Fibroblast of skin of abdomen (primary cell): ENCODE measurements at places on chromosomes 5 and 9.

DNA sequence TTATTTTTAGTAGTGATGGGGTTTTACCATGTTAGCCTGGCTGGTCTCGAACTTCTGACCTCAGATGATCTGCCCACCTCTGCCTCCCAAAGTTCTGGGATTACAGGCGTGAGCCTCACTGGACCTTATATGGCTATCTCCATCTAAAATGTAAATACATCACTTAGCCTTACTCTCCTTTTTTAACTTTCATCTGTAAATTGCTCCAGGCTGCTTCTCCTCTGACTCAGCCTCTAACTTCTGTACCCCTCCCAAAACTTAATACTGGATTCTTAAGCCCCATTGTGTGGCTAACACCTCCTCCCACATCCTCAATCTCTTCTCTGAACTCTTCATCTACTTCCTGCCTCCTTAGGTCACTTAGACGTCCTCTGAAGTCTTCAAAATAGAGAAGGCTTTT lies 4.0 kb downstream of the SNX30 start:
- DNase-seq: peak; percentile 78

GRCh38 chr5:135497971-135498636 lies 37.7 kb downstream of the NEUROG1 start:
- no peak for DNase-seq

- DNase-seq: no peak
These were observed 106.1 kb downstream of the STK32A start for GRCh38 chr5:147340941-147341340.

- DNase-seq: no peak
These were observed 1509.7 kb downstream of the MAT2B start for GRCh38 chr5:165015126-165015525.

- DNase-seq: peak; percentile 16
These were observed 1306.5 kb upstream of the CDH9 start for GRCh38 chr5:28344836-28345433.

DNA sequence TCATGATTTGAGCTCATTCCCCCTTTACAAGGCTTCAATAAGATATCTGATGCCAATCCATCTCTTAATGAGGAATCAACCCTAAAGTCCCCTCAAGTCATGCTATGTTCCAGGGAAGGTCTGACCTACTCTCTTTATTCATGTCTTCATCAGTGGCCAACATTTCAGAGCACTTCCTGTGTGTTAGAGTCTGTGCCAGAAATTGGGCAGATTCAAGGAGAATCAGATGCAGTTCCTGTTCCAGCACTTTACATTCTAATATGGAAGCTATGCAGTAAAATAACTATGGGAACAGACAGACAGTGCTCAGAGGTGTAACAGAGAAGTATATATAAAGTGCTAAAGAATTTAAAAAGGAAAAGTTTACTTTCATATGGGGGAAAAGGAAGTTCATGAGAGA lies 193.4 kb upstream of the NR4A3 start:
- no peak for DNase-seq

DNA sequence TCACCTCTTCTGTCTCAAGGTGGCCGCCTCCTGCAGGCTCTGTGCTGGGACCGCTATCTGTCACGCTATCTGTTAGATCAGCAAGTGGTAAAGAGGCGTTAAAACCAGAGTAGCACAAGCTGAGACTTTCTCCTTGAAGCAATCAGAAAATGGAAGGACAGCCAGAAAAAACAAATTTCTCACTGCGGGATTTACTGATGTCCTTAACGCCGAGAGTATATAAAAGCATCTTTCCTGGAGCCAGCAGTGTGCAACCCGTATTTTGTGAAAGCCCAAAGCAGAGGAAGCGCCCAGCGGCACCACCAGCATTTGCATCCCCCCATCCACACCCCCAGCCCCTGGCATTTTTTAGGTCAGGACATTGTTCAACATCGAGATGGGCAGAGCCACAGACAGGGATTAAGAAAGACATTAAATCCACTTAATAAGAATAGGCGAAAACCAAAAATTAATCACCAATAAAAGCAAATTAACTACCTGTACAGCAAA lies 48.6 kb downstream of the DUSP1 start:
- DNase-seq: no peak

GRCh38 chr5:31664566-31664965 lies 25.6 kb downstream of the PDZD2 start:
- DNase-seq: no peak

GRCh38 chr5:64285188-64286130 lies 119.8 kb downstream of the RNF180 start:
- no peak for DNase-seq

GRCh38 chr5:58961631-58962280 lies 378.9 kb downstream of the RAB3C start:
- no peak for DNase-seq

DNA sequence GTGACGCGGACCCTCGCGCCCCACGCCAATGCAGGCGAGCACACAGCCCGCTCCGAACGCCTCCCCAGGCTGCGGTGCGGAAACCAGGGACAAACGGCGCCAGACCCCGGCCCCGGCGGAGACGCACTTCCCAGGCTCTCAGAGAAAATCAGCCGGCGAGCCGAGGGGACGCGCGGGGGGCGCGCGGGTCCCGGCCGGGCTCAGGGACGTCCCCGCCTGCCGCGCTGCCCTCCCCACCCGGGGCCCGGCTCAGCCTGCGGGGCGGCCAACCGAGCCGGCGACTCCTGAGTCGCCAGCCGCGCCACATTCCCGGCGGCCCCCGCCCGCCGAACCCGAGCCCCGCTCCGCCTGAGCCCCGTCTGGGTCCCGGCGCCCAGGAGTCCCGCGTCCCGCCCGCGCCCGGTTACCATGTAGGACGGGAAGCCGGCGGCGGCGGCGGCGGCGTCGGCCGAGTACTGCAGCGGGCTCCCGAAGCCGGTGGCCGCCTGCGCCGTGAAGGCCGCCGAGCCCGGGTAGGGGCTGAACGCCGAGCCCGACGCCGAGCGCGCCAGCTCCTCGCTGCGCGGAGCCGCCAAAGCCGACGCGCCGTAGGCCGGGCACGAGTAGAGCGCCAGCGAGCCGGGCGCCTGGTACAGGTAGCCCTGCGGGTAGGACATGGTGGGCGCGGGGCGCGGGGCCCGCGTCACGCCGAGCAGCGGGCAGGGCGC lies 566 bp downstream of the IRX2 start:
- peak; percentile 23 for DNase-seq

DNA sequence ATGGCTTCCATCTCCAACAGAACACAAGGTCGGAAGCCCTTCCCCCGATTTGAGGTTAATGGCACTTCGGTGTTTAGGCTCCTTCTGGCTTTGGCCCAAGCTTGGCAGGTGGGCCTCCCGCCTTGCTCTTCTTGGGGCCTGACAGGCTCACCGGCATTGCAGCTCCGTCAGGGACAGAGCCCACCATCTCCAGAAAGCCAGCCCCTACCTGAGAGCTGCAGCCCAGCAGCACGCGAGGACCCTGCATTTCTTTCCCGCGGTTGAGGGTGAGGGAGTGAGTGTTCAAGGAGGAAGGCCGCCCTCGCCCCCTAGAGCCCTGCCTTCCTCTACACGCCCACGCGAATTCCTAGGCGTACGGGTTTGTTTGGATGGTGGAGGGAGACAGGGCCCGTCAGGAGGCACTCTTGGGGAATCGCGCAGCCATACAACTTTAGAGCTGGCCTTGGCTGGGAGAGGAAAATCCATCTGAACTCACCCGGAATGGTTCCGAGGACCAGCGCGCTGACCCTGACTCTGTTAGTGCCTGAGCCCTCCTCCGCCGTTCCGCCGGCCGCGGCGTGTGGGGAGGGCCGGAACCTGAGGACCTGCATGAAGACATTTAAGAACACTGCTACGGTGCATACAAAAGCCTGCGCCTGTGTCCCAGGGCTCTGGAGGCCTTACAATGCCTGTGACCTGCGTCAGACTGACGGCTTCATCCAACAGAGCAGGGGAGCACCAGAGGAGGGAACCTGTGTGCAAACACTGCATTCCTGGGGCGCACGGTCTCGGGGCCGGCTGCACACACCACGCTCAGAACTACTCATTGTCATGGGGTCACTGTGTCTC lies 73.8 kb downstream of the MRPL36 start:
- no peak for DNase-seq

GRCh38 chr5:176553260-176554085 lies 4.3 kb downstream of the CDHR2 start:
- DNase-seq: no peak

GRCh38 chr5:176597417-176598389 lies 12.3 kb downstream of the GPRIN1 start:
- DNase-seq: no peak

DNA sequence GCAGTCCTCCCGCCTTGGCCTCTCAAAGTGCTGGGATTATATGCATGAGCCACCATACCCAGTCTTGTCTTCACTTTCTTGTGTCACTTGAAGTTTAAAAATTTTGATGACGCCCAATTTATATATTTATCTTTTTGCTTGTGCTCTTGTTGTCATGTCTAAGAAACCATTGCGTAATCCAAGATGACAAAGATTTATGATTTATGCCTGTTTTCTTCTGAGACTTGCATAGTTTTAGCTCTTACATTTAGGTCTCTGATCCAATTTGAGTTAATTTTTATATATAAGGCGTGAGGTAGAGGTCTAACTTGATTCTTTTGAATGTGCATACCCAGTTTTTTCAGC lies 18.6 kb downstream of the ANKHD1 start:
- no peak for DNase-seq

DNA sequence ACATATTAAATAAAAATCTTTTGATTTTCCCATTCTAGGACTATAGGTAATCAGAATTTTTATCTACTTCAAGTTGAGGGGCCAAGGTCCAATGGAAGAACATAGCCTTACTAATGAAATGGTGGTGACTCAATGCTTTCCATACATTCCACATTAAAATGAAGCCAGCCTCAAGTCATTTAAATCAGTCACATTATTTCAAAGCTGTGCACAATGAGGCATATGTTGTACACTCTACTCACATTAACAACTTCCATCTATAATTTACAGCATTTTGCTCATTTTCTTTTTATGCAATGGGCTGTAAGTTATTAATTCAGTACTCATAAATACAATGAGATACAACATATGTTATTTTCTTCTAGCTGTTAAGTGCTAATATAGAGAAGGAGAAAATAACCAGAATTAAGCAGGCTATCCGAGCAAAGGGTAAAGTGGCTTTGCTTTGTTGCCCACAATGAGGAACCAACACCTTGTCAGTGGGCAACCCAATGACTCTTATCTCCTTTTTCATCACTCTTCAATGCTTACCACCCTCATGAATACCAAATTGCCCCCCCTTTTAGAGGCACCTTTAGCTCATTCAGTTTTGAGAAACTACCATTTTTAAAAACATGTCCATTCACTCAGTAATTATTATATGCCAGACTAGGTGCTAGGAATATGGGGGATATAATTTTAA lies 52.4 kb downstream of the TTLL11 start:
- DNase-seq: peak; percentile 33

DNA sequence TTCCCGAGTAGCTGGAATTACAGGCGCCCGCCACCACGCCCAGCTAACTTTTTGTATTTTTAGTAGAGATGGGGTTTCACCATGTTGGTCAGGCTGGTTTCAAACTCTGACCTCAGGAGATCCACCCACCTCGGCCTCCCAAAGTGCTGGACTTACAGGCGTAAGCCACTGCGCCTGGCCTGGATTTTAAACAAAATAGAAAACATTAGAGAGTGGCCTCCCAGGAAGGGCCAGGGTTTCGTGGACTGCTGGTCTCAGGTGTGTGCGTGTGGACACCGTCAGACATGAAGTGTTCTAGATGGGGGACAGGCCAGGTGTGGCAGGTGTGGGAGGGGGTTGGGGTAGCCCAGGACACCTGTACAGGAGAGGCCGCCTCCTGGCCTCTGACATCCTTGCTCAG lies 7.0 kb upstream of the GBGT1 start:
- no peak for DNase-seq

DNA sequence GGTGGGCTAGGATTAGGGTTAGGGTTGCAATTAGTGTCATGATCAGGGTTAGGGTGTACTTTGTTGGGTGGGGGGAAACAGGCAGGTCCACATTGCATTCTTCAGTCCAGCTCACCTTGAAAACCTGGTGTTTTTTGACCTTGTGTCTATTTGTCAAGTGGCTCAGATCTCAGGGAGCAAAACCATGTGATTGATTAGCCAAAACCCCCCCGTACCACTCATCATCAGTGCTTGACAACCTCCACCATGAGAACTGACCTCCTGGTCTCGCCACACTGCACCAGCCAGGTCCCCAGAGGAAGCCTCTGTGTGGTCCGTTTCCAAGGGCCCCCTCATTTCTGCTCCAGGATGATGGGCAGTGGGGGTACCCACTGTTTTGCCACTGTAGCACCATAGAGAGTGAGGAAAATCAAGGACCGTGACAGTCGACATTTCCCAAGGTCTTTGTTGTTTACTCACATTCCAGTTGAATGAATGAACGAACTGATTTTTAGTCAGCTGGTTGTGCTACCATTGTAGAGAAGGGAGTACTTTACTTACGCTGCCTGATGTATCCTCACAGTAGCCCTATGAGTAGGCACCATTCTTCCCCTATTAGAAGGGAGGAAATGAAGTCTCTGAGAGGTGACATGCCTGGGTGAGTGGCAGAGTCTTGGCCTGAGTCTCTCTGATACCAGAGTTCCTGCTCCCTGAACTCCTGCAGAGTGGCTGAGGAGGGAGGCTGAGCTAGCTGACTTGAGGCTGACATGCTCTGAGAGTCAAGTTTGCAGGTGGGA lies 84.8 kb downstream of the RAD23B start:
- no peak for DNase-seq

- no peak for DNase-seq
These were observed 62.5 kb upstream of the EPB41L4B start for GRCh38 chr9:109383356-109383755.

GRCh38 chr9:114367772-114368569 lies 19.8 kb downstream of the AKNA start:
- DNase-seq: no peak

- DNase-seq: peak; percentile 79
These were observed 8.6 kb upstream of the SMIM23 start for GRCh38 chr5:171776770-171777759.

GRCh38 chr9:78320875-78321496 lies 24.1 kb downstream of the PSAT1 start:
- no peak for DNase-seq

DNA sequence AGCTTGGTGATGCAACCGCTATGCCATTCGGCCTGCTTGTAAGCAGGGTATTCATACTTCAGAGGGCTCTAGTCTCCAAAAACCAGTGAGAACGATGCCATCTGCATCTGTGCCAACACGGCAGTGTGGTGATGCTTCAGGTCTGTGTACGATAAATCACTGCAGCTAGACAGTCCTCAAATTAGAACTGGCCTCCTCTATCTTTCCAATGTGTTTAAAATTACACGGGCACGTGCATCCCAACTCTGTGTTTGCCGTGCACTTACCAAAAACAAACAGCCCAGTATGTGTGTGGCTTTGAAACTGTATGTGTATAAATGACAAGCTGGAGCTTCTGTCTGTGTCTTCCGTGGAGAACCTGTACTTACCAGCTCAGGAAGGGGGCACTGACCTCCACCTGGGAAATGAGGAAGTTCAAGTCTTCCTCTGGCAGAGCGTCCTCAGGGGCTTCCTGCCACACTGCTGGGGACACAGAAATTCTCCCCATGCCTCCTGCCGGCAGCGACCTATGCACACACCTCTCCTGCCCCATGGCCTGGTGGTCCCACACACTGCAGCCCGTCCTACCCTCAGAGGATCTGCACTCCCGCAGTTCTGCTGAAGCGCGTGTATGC lies 12.3 kb downstream of the MED10 start:
- no peak for DNase-seq
